Lung (tissue), 17 donors: ENCODE measurements at places on chromosomes 3 and 15.

- DNase-seq: no peak
These were observed 426.5 kb downstream of the SHQ1 start for GRCh38 chr3:72421786-72422185.

DNA sequence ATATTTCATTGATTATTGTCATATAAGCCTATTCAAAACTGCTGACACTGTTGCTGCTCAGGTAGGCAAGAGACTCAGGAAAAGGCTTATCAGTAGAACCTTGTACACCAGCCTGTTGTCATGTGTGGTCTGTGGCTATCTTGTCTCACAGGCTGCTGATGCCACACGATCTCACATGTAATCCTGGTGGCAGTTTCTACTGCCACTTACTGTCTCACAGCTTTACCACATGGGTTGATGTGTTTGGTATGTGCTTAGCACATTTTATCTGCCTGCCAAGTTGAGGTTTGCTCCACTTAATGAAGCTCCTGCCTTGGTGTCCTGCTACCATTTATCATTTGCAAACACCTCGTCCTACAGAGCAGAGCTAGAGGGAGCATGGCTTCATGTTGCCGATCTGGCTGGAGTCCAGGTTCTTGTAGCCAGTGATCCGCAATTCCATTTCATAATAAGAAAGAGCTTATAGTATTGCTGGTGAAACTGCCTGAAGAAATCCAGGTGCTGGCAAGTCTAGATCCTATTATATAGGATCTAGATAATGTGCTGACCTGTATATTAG, 637.9 kb downstream of the NLGN1 start:
- no peak for DNase-seq

DNA sequence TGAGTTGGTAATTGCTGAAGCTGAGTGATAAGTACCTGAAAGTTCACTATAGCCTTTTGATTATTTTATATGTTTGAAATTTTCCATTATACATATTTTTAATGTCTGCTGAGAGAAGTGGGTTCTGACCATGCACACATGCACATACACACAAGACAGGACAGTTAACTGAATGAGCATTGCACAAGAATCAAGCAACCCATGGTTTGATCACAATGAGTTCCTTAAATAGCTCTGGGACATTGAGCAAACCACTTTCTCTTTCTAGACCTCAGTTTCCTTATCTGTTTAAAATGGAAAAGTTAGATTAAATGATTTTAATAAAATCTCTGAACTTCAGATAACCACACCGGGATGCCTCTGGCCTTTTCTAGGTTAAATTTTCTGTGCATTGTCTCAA, 26.7 kb downstream of the SNTN start:
- no peak for DNase-seq

- DNase-seq: peak; percentile 84
These were observed 114.4 kb downstream of the ATG7 start for GRCh38 chr3:11386465-11387113.

DNA sequence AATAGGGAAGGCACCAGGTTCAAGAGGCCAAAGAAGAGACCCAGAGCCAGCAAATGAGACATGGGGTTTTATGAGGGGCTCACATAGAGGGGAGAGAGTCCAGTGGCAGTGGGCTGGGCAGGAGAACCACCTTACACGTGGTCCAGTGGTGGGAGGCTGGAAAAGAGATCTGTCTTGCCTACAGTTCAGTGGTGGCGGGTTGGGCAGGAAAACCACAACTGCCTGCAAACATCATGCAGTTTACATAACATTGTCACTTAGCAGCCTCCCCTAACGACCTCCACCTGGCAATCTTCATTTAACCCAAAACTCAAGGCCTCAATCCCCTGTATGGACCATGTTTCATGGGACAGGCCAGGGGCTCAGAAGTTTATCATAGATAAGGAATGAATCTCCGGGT, 29.1 kb downstream of the CRYGS start:
- DNase-seq: no peak

DNA sequence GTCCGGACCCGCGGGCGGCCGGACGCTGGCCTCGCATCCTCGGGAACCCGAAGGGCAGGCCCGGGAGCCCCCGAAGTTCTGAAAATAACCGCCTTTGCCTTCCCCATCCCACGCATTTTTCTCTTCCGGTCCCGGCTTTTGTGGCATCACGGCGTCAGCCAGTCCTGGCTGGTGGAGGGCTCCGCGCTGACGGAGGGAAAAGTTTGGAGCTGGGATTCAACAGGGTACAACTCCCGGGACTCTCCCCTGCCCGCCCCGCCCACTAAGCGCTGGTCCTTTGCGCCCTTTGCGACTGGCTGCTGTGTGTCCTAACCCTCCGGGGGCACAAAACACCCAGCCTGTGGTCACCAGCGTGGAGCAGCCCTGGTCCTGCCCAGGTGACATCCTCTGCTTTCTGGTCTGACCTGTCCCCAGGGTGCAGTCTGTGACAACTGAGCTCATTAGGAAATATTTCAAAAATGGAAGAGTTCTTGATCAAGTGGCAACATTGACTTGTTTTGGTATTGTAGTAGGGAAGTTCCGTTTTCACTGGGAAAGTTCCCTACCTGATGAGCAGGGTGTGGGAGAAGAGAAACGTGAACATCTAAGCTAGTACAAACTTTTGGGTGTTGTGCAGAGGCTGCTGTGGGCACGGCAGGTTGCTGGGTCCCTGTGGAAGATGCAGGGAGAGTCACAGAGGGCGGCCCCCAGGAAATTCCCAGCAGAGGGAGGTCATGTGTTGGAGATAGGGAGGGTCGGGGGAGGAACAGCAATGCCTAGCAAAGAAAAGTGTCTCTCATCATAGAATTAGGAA, 775 bp downstream of the ARNT2 start:
- DNase-seq: peak; percentile 67

DNA sequence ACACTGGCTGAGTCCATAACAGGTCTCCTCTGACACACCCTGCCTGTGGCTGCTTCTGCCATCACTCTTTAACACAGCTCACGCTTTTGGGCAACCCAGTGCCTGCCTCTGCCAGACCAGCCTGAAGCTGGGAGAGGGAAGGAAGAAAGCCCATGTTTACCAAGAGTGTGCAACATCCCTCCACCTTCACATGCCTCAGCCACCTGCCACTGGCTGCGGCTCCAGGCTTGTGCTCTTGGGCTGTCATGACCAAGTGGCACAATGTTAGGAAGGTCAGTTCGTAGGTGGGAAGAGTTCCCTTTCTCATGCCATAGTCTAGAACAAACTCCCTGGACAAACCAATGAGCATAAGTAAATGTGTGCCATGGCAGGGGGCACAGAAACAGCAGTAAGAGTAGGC, 20.3 kb downstream of the STIMATE start:
- no peak for DNase-seq

GRCh38 chr15:74322558-74323180, 44.8 kb downstream of the CYP11A1 start:
- peak; percentile 58 for DNase-seq

DNA sequence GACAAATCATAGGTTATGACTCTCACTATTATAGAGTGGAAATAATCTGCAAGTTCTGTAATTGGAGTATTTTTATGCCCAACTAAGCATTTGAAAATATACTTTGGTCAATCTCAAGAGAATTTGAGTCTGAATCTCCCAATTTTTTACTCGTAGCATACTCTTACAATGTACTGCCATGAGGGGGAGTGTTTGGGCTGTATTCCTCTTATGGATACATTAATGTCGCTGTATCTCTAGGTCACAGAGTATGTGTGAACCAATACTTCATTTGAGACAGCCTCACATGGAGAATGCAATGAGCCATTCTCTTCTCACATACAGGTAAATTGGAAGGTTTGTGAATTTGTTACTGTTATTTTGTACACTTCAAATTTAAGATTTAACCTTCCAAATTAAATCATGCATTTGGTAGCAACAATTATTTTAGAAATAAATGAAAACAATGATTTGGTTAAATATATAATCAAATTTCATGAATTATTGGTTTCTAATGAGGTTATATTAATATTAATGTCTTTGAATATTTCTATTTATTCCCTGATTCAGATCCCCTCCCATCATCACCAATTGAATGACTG, 5.5 kb upstream of the CD200 start:
- peak; percentile 87 for DNase-seq

DNA sequence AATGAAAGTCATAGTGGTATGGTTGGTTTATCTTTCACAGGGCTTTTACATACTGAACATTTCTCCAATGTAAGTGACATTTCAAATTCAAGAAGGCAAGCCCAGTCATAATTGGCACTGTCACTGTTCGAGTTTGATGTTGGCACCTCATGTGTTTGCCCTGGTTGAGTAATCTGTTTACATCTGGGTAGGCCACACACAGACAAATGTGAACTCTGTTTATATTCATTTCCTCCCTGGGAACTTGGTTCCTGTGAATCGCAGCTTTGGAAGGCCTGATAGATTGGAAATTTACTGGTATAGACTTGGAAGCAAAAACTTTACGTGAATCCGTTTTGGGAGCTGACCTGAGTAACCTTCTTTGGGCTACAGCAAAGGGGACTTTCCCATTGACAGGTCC, 395.2 kb upstream of the AZI2 start:
- peak; percentile 64 for DNase-seq

GRCh38 chr3:104892044-104892443, 474.7 kb upstream of the ALCAM start:
- DNase-seq: no peak

DNA sequence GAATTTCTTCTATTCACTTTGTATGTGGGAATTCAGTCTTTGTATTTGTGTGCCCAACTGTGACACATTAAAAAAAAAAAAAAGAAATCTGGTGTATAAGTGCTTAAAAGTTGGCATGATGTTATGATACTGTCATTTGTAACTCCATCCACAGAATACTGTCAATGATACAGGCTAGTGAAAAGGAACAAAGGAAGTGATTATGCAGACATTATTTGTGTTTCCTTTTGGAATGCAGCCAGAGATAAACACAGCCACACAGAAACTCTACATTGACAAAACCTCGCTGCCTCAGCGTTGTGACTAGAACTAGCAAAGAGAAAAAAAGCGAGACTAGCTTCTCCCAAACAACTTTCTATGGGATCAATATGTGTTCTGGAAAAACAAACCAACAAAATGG, 519.2 kb upstream of the AGTR1 start:
- DNase-seq: peak; percentile 83

GRCh38 chr3:172669021-172669420, 41.8 kb downstream of the NCEH1 start:
- DNase-seq: no peak

DNA sequence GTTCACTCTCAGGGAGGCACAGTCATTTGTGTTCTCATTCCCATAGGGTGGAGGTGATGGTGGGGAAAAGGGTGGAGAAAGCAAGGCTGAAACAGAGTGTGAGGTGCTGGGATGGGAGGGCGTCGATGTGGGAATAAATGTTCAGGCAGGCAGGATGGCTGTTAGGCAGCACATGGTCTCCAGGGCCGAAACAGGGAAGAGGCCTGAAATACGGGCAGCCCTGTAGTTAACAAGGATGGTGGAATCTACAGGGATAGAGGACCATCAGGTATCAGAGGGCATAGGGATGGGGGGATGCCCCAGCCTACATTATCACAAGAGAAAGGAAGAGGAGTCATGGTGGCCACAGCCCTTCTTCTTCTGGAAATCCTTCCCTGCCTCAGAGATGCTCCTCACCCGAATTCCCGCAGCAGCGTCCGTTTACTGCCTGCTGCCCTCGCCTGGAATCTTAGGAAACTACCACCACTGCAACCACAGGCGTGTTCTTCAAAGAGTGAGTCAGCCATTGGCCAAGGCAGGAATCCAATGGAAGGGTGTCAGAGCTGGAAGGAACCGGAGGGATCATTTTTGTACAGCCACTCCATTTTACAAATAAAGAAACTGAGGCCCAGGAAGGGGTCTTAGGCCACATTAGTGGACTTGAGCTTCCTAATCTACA, 49.7 kb upstream of the POMGNT2 start:
- peak; percentile 76 for DNase-seq

DNA sequence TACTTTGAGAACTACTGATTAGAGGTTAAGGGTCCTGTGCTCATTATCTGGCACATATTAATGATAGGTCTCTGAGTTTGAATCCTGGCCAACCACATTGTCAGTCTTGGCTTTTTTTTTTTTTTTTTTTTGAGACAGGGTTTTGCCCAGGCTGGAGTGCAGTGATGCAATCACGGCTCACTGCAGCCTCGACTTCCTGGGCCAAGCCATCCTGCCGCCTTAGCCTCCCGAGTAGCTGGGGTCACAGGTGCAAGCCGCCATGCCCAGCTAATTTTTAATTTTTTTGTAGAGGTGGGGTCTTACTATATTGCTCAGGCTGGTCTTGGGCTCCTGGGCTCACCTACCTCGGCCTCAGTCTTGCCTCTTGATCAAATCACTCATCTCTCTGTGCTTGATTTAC, 547 bp upstream of the PCCB start:
- DNase-seq: no peak

- DNase-seq: no peak
These were observed 189.0 kb upstream of the GOLIM4 start for GRCh38 chr3:168284728-168285127.

GRCh38 chr15:81101894-81102815, 31.9 kb upstream of the CFAP161 start:
- no peak for DNase-seq

GRCh38 chr3:155602307-155602706, 142.6 kb downstream of the PLCH1 start:
- DNase-seq: no peak

- no peak for DNase-seq
These were observed 154.1 kb downstream of the GREM1 start for GRCh38 chr15:32871883-32872282.

DNA sequence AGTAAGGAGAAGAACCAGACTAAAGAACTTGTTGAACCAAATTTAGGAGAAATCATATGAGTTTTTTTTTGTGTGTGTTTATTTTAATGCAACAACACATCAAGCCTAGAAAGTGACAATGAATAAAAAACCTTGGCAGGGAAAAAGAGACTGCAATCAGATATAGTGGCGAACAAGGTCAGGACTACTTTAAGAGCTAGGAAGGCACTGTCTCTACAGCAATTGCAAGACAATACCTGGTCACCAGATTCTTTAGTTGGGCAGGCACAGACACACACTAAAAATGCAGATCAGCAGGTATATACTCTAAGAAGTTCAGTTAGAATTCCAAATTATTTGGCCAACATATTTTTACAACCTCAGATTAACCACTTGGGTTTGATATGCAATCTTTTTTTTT, 30.8 kb upstream of the GMPPB start:
- DNase-seq: no peak

DNA sequence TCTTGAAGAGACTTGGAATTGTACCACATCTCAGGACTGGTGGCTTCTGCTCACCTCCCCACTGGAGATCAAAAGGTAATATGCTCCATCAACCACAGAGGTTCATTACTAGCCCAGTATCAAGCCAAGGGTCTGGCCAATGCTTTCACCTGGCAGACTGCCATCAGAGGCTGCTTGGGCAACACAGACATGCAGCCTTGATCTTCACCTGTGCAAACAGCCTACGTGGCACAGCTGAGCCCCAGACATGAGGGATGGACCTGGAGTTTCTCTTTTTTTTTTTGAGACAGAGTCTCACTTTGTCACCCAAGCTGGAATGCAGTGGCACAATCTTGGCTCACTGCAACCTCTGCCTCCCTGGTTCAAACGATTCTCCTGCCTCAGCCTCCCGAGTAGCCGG, 105.6 kb upstream of the HES1 start:
- DNase-seq: no peak

GRCh38 chr3:194054016-194054415, 81.9 kb upstream of the HES1 start:
- no peak for DNase-seq
